ENCODE measurements at places on chromosomes 7 and 10.

GRCh38 chr7:93316730-93317129 is 84.6 kb downstream of the VPS50 start:
- DNase-seq: no peak

DNA sequence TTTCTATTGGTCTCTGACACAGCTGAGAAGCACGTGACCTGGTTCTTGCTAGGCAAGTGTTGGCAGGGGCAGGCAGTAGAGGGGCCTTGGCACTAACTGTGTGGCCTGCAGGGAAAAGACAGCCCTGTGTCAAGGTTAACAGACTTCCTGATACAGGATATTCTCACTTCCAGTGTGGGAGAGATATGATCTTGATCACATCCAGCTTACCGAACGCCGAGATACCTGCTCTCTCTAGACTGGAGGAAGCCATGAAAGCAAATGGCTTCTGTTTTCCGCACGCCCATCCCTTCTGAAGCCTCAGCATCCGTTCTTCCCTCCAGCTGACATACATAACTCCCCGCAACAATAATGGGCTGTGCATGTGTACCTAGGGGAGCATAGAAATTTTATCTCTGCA is 79.4 kb downstream of the VSTM4 start:
- DNase-seq: no peak

- no peak for DNase-seq
Observed at GRCh38 chr7:156753630-156754029, 113.1 kb downstream of the RNF32 start.

- DNase-seq: no peak
Observed at GRCh38 chr10:23294638-23295247, 49.9 kb downstream of the C10orf67 start.

DNA sequence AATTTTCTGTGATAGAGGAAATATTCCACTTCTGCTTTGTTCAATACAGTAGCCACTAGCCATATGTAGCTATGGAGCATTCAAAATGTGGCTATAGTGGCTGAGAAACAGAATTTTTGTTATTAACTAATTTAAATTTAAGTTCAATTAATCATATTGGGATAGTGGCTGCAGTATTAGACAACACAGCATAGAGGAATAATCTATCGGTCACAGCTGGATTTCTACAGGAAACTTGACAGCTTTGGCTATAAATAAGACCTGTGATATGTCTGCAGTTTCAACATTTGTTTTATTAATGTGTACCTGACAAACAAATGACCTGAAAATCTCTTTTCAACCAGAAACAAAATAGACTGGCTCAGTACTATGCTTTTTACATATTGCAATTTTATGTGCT is 953.2 kb downstream of the CNTNAP2 start:
- DNase-seq: no peak

DNA sequence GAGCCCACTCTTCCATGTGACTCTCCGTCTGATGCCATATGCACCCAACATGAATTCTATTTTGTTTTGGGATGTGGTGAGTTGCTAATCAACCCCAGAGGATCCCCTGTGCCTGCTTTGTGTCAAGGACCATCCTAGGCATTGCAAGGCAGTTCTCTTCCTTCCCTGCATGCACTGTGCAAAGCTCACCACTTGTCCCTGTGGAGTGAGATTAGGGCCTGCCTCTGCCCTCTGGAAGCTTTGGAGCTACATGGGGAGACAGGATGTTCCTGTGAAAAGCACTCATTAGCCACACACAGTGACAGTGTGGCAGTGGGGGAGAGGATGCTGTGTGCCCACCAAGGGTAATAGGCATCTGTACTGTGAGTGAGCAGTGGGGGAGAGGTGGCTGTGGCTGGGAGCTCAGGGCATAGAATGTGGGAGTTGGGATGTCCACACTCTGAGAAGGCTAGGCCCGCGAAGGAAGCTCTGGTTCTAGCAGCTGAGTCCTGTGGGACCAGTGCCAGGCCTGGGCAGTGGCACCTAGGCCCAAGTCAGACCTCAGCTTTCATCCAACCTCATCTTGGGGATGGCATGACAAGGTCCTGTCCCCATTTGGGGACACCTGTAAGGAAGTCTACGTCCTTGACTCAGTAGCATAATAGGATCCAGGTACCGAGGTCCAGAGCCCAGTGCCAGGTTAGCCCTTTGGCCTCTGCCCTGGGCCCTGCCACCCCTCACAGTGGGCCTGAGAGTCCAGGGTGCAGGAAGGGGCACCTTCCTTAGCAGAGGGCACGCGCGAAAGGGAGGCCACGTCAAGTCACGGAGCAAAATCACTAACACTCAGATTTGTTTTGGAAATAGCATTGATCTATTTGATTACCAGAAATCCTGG is 6.6 kb downstream of the ADRA2A start:
- DNase-seq: no peak

GRCh38 chr10:104325436-104326435 is 12.5 kb downstream of the ITPRIP start:
- no peak for DNase-seq

- no peak for DNase-seq
Observed at GRCh38 chr7:37275078-37275710, 173.5 kb downstream of the ELMO1 start.

GRCh38 chr10:129552119-129552518 is 85.1 kb downstream of the MGMT start:
- DNase-seq: no peak

GRCh38 chr10:122561212-122561611 is 658 bp downstream of the DMBT1 start:
- DNase-seq: no peak

DNA sequence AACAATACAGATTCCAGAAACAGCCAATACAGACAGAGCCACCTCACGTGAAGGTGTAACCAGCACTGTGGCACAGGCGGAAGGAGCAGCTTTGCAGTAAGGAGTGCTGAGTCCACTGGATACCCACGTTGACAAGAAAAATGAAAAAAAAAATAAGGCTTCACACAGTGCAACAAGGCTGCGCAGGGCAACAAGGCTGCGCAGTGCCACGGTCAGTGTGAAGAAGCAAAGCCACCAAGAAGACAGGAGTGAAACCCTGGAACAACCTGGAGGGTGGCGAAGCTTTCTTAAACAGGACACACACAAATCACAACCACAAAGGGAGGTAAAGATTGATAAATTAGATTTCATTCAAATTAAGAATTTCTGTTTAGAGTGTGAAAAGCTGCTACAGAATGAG is 204.0 kb downstream of the MAD1L1 start:
- DNase-seq: no peak

DNA sequence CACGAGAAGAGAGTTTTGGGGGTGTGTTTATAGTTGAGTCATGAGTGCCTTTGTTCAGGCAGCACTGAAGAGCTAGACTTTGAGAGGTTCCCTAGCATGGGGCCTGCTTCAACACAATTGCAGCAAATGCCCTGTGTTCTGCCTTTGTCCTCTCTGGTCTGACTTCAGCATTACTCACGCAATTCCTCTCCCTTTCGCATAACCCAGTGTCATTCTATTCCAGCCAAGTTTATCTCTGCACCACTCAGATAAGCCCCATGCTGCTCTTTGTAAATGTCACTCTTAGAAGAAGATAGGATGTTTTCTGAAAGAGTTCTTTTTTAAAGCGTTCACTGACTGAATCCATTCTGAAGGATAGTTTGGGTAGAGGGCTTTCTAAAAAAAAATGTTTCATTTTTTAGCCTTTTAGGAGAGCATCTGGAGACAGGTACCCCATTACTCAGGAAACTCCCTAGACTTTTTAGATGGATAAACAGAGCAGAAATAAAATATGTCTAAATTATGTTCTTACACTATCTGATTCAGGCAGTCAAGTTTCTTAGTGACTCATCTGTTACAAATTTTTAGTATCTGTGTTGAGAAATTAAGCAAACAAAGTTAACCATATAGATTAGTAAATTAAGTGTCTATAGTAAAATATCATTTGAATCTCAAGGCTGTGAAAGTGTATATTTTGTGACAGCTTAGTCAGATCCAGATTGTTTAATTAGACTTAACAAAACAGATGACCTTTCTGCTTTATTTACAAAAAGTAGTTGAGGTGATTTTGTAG is 318.5 kb downstream of the GPR158 start:
- no peak for DNase-seq
